ENCODE measurements at places on chromosomes 7 and 10. TPM values are rescaled to one million over a fixed set of nuclear protein-coding genes. Genes with fewer than 3 reads are reported as not detected.
A peak's percentile ranks its signal among the peaks of the same experiment; 100 is the strongest.

GRCh38 chr7:105825371-105825770, 51.0 kb downstream of the ATXN7L1 start:
- DNase-seq = no peak
- H3K4me1 ChIP-seq = peaks cover 39% of the 10 kb centered on the region
- H3K36me3 ChIP-seq = no peaks in the 10 kb centered on the region
- H3K27ac ChIP-seq = no peak overlapping the region
- H3K4me3 ChIP-seq = no peak overlapping the region

- no peaks in the 10 kb centered on the region for H3K27me3 ChIP-seq
- peak overlapping the region; percentile 90 for H3K27ac ChIP-seq
- H3K36me3 ChIP-seq = peaks cover 47% of the 10 kb centered on the region
- no peak overlapping the region for H3K4me3 ChIP-seq
- peaks cover 75% of the 10 kb centered on the region for H3K4me1 ChIP-seq
Observed at GRCh38 chr10:62081341-62082270, 180.1 kb downstream of the ARID5B start.

DNA sequence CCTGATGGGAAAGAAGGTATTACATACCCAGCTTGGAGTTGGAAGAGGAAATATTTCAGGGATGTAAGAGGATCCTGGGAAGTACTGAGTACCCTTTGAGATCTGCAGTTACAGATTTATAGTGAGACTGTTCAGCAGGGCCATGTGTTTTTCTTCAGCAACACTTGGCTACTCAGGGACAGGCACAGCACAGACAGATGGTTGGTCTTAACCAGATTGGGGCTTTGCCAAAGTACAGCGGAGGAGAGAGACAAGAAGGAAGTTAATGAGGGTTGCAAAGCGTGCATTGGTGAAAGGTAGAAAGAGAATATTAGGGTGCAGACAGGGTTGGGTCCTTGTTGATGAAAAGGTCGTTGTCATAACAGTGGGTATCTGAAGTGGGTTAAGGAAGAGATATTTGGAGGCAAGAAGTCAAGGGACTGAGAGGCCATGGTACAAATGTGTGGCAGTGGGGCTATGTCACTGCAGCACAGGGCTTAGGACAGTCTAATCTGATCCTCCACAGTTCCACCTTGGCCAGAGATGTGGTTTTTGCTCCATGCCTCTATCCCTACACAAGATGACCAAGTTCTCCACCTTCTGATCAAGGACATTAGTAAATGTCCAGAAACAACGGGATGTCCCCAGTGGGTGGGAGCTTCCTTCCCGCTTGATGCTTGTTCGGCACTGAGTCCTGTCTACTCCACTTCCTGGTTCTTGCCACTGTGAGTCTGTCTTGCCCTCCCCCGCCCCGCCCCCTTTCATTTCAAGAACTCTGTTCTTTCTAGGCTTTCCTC, 18.9 kb upstream of the DNAJC1 start:
- no peaks in the 10 kb centered on the region for H3K4me1 ChIP-seq
- H3K4me3 ChIP-seq = no peak overlapping the region
- no peak for DNase-seq
- no peaks in the 10 kb centered on the region for H3K36me3 ChIP-seq

DNA sequence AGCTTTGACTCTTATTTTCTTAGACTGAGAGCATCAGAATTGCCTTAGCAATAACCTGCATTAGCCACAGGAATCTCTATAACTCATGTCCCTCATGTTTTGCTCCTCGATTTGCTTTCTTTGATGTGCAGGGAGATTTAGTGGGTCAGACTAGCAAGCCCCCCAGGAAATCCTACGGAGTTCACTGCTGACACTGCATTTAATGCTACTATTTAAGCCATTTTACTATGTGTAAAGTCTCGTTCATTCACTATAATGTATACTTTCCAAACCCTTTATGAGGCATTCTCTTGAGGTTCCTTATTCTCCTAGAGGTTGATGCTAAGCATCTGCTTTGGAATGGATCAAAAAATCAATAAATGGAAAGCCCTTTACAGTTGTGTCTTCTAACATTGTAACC, 28.4 kb downstream of the DYNC1I1 start:
- no peaks in the 10 kb centered on the region for H3K27me3 ChIP-seq
- H3K27ac ChIP-seq = no peak overlapping the region
- peaks cover 11% of the 10 kb centered on the region for H3K4me1 ChIP-seq
- DNase-seq = no peak
- no peaks in the 10 kb centered on the region for H3K36me3 ChIP-seq
- no peak overlapping the region for H3K4me3 ChIP-seq

DNA sequence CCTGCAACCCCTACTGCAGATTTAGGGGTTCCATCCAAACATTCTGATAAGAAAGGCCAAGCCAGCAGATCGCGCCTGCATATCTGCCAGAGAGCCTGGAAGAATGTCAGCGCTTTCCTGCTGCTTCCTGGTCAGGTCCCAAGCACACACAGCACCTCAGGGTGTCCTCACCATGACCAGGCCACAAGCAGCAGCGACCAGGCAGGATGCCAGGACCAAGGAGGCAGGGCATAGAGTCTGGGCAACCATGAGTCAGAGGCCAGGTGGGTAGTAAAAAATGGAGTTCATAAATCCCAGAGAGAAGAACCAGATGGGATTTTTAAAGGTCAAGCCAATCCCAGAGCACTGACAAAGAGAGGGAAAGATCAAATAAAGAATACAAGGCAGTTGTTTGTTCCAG, 5.5 kb upstream of the FAM131B start:
- no peak overlapping the region for H3K4me3 ChIP-seq
- no peak overlapping the region for H3K27ac ChIP-seq
- peaks cover 6% of the 10 kb centered on the region for H3K4me1 ChIP-seq
- peaks cover 22% of the 10 kb centered on the region for H3K27me3 ChIP-seq

DNA sequence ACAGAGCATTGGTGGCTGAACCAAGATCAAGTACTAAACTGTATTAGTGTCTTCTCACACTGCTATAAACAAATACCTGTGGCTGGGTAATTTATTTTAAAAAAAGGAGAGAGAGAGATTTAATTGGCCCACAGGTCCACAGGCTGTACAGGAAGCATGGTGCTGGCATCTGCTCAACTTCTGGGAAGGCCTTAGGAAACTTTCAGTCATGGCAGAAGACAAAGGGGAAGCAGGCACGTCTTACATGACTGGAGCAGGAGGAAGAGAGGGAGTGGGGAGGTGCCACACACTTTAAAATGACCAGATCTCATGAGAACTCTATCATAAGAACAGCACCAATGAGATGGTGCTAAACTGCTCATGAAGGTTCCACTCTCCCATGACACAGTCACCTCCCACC, 95.2 kb upstream of the JCAD start:
- no peak overlapping the region for H3K27ac ChIP-seq
- H3K4me1 ChIP-seq = peaks cover 23% of the 10 kb centered on the region
- DNase-seq = no peak
- H3K36me3 ChIP-seq = no peaks in the 10 kb centered on the region
- no peaks in the 10 kb centered on the region for H3K27me3 ChIP-seq

The EPO gene
- total RNA-seq = not detected

The NODAL gene
- not detected for total RNA-seq

The UTF1 gene
- not detected for total RNA-seq

The FKBP6 gene
- not detected for total RNA-seq

The GPRIN2 gene
- not detected for total RNA-seq

The GSTO2 gene
- total RNA-seq = 2.2 TPM

The CYP3A7 gene
- total RNA-seq = not detected

The SH2D4B gene
- not detected for total RNA-seq

The AVL9 gene
- total RNA-seq = 32.2 TPM
